ENCODE measurements at places on chromosomes 11 and 22.

GRCh38 chr11:45503311-45503710, 162.1 kb downstream of the CHST1 start:
- no peak for DNase-seq

GRCh38 chr11:68043349-68044144, 4.7 kb downstream of the TCIRG1 start:
- no peak for DNase-seq

GRCh38 chr11:114258696-114259095, 37.5 kb upstream of the NNMT start:
- DNase-seq, result no peak

GRCh38 chr11:8841899-8842298, 69.1 kb upstream of the AKIP1 start:
- no peak for DNase-seq

DNA sequence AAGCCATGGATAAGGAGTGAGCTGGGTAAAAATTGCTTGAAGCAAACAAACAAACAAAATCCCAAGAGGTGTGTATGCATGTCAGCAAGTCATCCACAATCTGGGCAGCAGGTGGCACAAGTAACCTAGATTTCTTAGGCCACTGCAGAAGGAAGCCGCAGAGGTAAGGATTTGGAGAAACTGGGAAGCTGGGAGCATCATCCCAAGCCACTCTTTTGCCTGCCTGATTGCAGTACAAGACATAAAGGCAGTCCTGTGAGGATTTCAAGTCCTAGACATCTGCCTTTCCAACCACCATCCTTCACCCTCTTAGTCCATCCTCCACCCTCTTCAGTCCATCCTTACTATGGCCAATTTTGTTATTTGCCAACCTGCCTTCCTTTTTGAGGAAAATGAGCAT, 67.2 kb upstream of the BMAL1 start:
- no peak for DNase-seq

DNA sequence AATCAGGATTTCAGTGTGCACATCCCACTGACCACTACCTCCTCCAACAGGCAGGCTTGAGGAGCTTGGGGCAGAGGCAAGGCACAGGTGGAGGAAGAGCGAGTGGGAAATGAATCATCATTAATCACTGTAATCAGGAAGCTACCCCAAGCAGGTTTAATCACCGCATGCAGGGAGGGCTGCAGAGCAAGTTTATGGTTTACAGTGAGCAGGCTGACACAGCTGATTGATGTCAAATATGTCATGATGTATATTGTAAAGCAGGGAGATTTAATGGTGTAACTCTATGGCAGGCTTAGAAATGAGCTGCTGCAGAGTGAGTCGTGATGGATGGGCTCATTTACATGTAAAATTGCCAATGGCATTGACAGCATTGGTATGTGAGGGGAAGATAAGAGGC, 441.0 kb downstream of the NTM start:
- no peak for DNase-seq

GRCh38 chr11:112298535-112298934, 37.9 kb upstream of the PLET1 start:
- DNase-seq, result no peak

GRCh38 chr22:31901388-31902137, 42.8 kb upstream of the YWHAH start:
- DNase-seq, result no peak

- DNase-seq, result no peak
Measured at GRCh38 chr11:64842851-64843685, 1.4 kb downstream of the CDC42BPG start.

DNA sequence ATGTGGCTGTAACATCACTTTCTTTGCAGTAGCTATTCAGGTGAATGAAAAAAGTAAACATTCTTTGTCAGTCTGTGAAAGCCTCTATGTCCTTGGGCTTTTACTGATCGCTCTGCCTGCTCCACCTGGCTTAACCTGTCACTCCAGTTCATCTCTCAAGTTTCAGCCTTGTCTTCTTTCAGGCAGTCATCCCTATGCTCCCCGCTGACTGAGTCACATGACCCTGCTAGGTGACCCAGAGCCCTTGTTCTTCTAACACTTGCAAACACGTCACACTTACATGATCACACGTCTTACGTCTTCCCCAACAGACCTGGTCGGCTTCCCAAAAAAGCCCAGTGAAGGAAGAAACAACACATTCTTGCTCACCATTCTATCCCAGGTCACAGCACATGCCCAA, 499.3 kb upstream of the TENM4 start:
- DNase-seq, result no peak

- DNase-seq, result no peak
Measured at GRCh38 chr11:119155733-119156492, 7.1 kb downstream of the ABCG4 start.

GRCh38 chr11:31813391-31814175, 2.5 kb upstream of the PAX6 start:
- DNase-seq, result no peak

DNA sequence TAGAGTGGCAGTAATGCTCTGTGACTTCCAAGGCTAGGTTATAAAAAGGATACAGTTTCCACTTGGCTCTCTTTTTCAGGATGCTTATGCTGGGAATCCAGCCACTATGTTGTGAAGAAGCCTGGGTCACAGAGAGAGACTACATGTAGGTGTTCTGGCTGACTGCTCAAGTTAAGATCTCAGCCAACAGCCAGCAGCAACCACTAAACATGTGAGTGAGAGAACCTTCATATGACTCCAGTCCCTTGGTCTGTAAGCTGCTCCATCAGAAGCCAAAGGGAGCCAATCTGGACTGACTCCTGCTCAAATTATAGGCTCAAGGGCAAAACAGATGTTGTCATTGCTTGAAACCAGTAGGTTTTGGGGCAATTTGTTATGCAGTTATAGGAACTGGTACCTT, 162.7 kb downstream of the MAML2 start:
- DNase-seq, result no peak

- DNase-seq, result no peak
Measured at GRCh38 chr11:24478718-24479117, 18.1 kb upstream of the LUZP2 start.
